ENCODE measurements at places on chromosomes 12 and 14.
A peak's percentile ranks its signal among the peaks of the same experiment; 100 is the strongest.

GRCh38 chr12:44812062-44812461 is 64.1 kb downstream of the NELL2 start:
- DNase-seq = no peak

DNA sequence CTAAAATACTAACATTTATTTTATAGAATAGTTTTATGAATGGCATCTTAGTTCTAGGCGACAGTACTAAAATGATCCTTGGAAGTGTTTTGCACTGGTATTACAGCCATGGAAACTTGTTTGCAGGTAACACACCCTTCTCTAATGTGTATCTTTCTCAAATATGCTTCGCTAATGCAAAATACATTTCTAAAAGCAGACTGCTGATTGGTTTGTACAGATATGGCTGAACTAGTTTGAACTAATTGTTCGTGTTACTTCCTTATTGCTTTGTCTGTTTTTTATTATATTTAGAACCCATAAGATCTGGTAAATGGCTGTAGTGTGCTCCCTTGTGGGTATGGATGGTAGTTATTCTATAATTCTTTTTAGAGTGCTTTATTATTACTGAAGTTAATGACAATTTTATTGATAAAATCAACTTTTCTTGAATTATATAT is 53.0 kb downstream of the ATF7IP start:
- DNase-seq = no peak

DNA sequence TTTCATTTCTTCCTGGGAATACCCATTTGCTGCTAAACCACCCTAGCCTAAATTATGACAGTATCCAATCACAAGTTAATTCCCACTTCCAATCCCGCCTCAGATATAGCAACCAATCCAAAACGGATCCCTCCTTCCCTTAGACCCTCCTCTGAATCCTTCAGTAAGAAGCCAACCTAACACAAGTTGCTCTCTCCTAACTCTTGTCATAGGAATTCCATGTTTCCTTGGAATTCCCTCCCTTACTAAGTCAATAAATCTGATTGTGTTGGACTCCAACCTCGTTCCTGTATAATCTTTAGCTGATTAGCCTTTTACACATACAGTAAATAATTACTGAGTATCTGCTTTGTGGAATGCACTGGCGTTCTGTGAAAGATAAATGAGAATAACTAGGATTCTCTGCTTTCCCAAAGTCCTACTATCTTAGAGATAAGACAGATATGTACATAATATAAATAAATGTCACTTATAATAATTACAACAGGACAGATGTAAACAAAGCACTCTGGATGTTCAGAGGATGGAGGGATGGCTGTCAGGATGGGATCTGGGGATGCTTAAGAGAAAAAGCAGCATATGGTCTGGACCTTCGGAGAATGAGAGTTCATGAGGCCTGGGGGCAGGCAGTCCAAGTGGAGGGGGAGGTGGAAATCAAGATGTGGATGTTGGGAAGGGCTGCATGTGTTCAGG is 185.8 kb upstream of the SOX5 start:
- no peak for DNase-seq

- no peak for DNase-seq
Observed at GRCh38 chr14:103111232-103111868, 11.9 kb upstream of the TNFAIP2 start.

- peak; percentile 34 for DNase-seq
Observed at GRCh38 chr14:59483363-59483762, 845 bp downstream of the L3HYPDH start.

- no peak for DNase-seq
Observed at GRCh38 chr14:105711841-105712460, 185.6 kb downstream of the TMEM121 start.

DNA sequence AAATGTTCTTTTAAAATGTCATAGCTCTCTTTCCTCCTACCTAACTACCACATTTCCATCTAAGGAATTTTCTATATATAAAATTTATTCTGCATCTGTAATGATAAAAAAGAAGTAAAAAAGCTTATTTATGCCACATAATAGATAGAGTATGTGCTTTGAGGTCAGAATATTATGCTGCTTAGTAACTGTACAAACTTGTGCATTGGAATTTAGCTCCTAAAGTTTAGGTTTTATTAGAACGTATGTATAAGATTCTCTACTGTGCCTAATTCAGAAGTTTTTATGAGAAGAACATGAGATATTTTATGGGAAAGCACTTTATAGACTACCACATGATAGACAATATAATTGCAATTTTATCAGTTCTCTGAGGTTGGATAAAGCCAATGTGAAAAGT is 384.6 kb downstream of the SLC16A7 start:
- DNase-seq = no peak

- DNase-seq = no peak
Observed at GRCh38 chr12:127781336-127781735, 485.6 kb upstream of the TMEM132C start.

DNA sequence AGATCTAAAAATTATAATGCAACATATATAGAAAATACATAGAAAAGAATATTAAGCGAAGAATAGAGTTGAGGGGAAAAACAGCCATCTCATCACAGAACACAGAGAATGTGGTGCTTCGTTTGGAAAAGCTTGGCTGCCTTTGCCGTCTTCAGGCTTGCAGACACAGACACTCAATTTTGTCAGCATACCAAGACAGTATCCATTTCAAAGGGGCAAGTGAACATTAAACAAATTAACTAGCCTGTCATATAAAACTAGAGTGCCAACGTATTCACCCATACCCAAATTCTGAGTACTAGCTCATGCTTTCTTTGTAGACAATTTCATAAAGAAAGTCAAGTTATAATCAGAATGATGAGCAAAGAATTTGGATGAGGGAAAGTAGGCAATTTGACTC is 40.5 kb downstream of the DMAC2L start:
- DNase-seq = no peak

GRCh38 chr12:15146585-15146984 is 74.6 kb downstream of the RERG start:
- DNase-seq = no peak

DNA sequence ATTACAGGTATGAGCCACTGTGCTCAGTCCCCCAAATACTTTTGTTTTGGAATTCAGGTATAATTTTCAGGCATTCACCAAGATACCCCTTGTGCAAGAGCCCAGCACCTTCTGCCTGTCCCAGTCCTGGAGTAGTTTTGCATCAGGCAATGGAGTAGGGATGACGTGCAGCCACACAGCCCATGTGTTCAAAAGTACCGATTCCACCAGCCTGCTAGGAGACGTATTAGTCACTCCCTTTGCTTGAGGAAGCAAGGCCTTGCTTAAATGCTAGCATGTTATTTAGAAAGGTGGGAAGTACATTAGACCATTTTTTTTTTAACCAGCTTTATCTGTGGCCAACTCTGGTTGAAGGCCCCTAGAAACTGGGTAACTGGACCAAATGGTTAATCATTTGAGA is 15.0 kb upstream of the GALNT16 start:
- DNase-seq = no peak

DNA sequence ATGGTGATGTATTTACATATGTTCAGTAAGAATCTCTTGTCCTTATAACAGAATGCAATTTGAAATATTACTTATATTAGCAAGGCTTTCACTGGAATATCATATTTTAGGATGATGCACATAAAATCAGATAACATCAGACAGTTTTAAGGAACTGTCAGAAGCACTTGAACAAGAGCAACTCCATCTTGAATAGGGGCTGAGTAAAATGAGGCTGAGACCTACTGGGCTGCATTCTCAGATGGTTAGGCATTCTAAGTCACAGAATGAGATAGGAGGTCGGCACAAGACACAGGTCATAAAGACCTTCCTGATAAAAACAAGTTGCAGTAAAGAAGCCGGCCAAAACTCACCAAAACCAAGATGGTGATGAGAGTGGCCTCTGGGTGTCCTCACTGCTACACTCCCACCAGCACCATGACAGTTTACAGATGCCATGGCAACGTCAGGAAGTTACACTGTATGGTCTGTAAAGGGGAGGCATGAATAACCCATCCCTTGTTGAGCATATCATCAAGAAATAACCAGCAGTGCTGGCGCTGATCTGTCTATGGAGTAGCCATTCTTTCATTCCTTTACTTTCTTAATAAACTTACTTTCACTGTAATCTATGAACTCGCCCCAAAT is 27.6 kb upstream of the ETV6 start:
- no peak for DNase-seq

- DNase-seq = no peak
Observed at GRCh38 chr14:61190341-61190740, 90.8 kb downstream of the TMEM30B start.

- no peak for DNase-seq
Observed at GRCh38 chr12:1050059-1050707, 59.2 kb downstream of the ERC1 start.

DNA sequence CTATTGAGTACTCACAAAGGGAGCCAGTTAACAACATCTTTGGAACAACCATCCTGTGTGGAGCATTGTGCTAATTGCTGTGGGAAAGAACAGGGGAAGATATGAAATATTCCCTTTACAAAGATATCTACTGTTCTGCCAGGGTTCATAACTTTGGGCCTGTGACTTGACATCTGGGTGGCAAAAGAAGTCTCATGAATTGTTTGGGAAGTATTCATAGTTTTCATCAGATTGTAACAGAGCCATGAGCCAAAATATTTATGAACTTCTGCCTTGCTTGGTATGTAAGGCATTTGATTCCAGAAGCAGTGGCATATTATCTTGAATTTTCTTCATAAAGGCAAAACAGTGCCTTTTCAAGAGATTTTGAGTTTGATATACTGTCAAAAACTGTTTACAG is 816.2 kb downstream of the DIO2 start:
- DNase-seq = no peak

- no peak for DNase-seq
Observed at GRCh38 chr14:42437809-42438208, 831.1 kb downstream of the LRFN5 start.

DNA sequence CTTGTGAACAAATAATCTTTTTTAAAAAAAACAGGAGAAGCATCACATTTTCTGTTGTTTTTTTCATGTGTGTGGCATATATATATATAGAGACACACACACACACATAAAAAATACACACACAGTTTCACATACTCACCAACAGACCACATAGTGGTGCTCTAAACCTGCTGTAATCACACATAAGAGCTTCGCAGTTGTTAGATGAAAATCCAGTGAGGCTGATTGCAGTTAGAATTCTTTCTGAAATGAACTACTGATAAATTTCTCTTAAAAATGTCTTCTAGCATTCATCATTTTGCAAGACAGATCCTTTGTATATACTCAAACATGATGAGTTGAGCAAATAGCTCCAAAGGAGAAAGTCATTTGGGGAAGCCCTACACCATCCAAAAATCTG is 434.3 kb upstream of the STXBP6 start:
- no peak for DNase-seq

- DNase-seq = no peak
Observed at GRCh38 chr12:51863933-51864832, 15.7 kb upstream of the FIGNL2 start.

- DNase-seq = no peak
Observed at GRCh38 chr14:69625299-69626131, 14.1 kb downstream of the SUSD6 start.

- no peak for DNase-seq
Observed at GRCh38 chr12:39935275-39935674, 170.6 kb downstream of the SLC2A13 start.

DNA sequence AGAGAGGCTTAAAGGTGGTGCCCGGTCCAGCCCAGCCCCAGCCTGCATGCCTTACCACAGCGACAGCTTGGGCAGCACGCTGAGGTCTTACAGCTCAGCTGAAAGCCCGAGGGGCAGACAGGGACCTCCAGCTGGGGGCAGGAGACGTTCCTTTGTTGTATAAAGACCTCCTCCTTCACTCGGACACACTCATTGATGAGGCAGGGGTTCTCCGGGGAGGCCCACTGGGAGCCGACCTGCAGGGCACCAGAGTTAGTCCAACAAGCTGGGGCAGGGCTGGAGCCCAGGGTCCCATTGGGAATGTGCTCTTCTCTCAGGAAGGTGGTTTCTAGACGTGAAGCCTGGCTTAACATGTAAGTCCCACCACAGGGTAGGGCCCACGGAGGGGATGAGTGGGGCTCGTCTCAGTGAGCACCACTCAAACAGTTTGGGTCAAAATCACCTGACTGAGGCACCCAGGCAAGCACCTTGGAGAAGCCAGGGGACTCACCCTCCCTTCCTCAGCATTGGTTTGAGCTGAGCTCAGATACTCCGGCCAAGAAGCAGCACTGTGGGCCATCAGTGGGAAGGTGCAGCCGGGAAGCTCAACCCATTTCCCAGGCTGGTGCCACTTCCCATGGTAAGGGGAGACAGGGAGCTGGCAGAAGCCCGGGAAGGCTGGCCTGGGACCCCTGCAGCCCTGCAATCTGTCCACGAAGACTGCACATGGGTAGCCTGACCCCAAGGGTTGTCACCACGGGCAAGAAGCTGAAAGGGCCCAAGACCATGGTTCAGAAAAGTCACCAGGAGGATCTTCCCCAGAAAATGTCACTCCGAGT is 24.3 kb upstream of the ANO2 start:
- DNase-seq = no peak

DNA sequence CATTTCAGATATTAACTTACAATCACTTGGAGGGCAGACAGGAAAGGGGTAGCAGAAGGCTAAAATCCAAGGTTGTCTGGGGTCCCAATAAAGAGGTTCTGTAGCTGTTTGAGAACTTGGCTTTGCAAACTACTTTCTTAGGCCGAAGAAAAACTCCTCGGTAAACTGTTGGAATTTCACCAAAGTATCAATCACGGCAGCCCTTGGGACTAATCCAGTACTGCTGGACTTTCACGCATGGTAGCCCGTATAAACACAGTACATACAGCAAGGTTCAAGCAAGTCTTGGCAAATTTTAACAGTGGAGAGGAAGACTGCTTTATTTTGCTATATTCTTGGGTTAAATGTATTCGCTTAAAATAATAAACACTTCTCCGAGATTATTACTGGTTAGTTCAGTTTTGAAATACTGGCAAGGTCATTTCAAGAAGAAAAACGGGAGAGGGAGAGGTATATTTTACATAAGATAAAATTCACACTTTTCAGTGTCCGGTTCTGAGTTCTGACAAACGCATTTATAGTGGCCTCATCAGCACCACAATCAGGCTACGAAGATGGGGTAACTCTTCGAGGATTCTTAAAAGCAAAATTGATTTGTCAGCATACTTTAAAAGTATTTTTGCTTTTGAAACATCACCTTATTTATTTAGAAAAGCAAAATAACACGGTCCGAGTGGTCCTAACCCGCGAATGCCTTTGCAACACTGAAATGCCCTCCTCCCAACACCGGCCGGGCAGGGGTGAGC is 1.3 kb downstream of the SETD3 start:
- no peak for DNase-seq

- DNase-seq = no peak
Observed at GRCh38 chr14:79404874-79405511, 806.3 kb downstream of the DIO2 start.

GRCh38 chr14:59407246-59408010 is 57.8 kb downstream of the GPR135 start:
- DNase-seq = no peak

Data from HAP-1 (cell line).